ENCODE measurements at places on chromosomes 3 and 15.

- DNase-seq, result peak; percentile 66
Measured at GRCh38 chr3:179181021-179181472, 32.9 kb downstream of the PIK3CA start.

GRCh38 chr3:22938739-22939138 lies 264.4 kb upstream of the UBE2E2 start:
- DNase-seq, result no peak

DNA sequence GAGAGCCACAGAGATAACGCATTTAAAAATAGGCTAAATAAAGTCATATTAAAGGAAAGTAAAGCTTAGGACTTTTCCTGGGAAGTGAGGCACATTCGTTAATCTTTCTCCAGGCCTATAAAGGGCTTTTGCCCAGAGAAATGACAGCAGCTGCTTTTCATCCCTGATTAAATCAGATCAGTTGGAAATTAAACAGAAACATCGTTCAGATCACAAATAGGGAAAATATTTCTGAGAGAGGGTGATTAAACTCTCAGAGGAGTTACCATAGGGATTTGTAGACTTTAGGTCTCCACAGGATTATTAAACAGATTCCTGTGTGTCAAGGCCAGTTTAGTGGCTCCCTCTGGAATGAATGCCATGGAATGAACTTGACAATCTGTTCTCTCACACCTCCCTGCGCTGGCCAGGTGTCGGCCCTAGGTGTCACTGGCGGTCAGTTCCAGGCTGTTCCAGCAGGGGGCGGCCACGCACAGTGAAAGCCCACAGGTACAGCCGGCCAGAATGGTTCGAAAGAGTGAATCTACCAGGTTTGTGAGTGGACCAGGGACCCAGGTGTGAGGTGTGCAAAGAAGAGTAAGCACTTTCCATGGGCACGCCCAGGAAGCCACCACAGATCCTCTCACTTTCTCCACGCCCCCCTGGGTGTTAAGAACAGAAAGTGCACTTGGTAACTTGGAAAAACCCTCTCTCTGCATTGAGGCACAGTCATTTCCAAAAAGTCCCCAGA lies 253.0 kb upstream of the RASGRP1 start:
- peak; percentile 91 for DNase-seq

GRCh38 chr15:68749793-68750192 lies 70.9 kb downstream of the ANP32A start:
- DNase-seq, result peak; percentile 19

GRCh38 chr3:140904521-140904920 lies 37.1 kb upstream of the SLC25A36 start:
- no peak for DNase-seq

DNA sequence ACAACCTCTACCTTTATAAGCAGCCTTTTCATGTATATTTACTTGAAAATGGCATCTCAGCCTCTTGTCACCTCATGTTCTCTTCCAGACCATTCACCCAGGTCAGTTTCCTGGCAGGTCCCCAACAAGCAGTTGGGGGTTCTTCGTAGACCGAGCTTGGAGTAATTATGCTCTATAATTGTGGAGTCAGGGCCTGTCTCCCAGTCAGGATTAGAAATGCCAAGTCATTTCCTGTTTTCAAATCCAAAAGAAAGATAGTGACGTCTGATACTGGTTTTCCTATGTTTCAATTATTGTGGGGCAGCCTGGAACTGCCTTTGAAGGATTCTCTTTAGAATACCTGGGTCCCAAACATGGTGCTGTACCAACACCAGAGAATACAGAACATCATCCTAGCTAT lies 430.6 kb downstream of the MECOM start:
- DNase-seq, result peak; percentile 31

DNA sequence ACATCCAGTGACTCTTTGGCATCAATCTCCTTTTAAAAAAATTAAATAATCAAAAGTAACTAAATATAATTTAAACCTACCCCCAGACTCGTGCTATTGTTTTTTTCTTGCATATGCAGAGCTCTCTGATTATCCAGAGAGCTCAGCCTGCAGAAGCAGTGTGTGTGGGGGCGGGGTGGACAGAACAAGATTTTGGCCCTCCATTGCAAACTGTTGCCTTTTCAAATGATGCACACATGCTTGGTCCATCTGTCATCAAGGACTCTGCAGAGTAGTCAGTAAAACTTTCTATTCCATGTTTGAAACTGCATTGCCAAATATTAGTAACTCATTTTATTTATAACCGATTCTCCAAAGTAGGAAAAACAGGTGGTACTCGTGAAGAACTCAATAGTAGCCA lies 28.6 kb upstream of the STXBP5L start:
- no peak for DNase-seq

Data from fibroblast of skin of right biceps (primary cell).